ENCODE measurements at places on chromosomes 3 and 15. TPM values are rescaled to one million over a fixed set of nuclear protein-coding genes. Genes with fewer than 3 reads are reported as not detected.

Gene LMAN1L
- not detected for total RNA-seq

Gene THOC7
- total RNA-seq = 74.8 TPM

Gene ZNF774
- total RNA-seq = 2.8 TPM

Gene UNC13C
- 3.0 TPM for total RNA-seq

Gene SPSB4
- 0.81 TPM for total RNA-seq

Gene PLSCR4
- total RNA-seq = 6.6 TPM

Gene MFGE8
- total RNA-seq = 361 TPM

Gene MYL3
- total RNA-seq = 480 TPM

Gene WDR93
- total RNA-seq = not detected

Gene MME
- total RNA-seq = 67.3 TPM

Gene RARRES1
- total RNA-seq = 6.2 TPM

Gene PSMA4
- total RNA-seq = 227 TPM

Gene GOLGA8B
- 36.8 TPM for total RNA-seq

Gene BFSP2
- not detected for total RNA-seq

Gene HRG
- 1.1 TPM for total RNA-seq

Gene NAALADL2
- total RNA-seq = 0.46 TPM

Gene TNFAIP8L3
- total RNA-seq = 0.75 TPM

Gene KNL1
- 0.10 TPM for total RNA-seq

Gene FANCD2OS
- total RNA-seq = not detected

Gene ALG1L2
- total RNA-seq = not detected

Gene ZNF385D
- total RNA-seq = 5.0 TPM

Gene NR2F2
- total RNA-seq = 9.2 TPM

Gene NR2E3
- total RNA-seq = not detected

Gene PLOD2
- 3.4 TPM for total RNA-seq

Gene SLCO2A1
- 0.07 TPM for total RNA-seq

Gene CLSTN2
- total RNA-seq = 4.4 TPM

Gene MAP3K13
- 6.3 TPM for total RNA-seq

Gene CYP11A1
- 0.72 TPM for total RNA-seq

Gene ITPKA
- 4.6 TPM for total RNA-seq

Gene OGG1
- total RNA-seq = 13.3 TPM

Gene SATB1
- 69.6 TPM for total RNA-seq

Gene LDHAL6B
- total RNA-seq = not detected

Gene RARB
- 1.5 TPM for total RNA-seq

Gene NPTN
- total RNA-seq = 26.5 TPM

Gene CFAP100
- total RNA-seq = not detected

Gene GABRR3
- total RNA-seq = not detected

Gene LCTL
- not detected for total RNA-seq

Gene TRH
- not detected for total RNA-seq
